Activated T-helper 17 cell treated with anti-CD3 and anti-CD28 coated beads, Interleukin-2, amount 50 U/mL, for 72 hours (primary cell): ENCODE measurements at places on chromosomes 3 and 15. TPM values are rescaled to one million over a fixed set of nuclear protein-coding genes. Genes with fewer than 3 reads are reported as not detected.

DNA sequence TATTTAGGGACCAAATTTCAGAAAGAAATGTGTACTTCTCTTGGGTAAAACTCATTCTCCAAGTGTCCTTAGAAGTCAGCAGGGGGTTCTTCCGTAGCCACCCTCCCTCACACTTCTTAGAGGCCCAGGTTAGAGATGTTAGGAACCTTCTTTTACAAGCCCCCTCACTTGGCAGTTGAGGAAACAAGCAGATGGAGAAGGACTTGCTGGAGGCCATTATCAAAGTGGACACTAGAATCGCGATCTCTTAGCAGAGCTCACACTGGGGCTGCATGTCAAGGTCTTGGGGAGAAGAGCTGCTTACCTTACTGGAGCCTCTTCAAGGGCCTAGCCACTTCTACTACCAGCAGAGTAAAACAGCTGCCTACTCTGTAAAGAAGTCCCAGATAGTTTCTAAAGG is 69.4 kb upstream of the POLG start:
- ATAC-seq = no peak

The MTMR10 gene
- 9.9 TPM for total RNA-seq

The CISH gene
- total RNA-seq = 204 TPM

The STARD9 gene
- 9.5 TPM for total RNA-seq
